GM04503 (cell line): ENCODE measurements at places on chromosomes 5 and 9.

GRCh38 chr9:130453487-130453886 lies 8.7 kb downstream of the ASS1 start:
- no peak for DNase-seq

GRCh38 chr5:142600611-142601358 lies 85.1 kb downstream of the FGF1 start:
- DNase-seq, result no peak

DNA sequence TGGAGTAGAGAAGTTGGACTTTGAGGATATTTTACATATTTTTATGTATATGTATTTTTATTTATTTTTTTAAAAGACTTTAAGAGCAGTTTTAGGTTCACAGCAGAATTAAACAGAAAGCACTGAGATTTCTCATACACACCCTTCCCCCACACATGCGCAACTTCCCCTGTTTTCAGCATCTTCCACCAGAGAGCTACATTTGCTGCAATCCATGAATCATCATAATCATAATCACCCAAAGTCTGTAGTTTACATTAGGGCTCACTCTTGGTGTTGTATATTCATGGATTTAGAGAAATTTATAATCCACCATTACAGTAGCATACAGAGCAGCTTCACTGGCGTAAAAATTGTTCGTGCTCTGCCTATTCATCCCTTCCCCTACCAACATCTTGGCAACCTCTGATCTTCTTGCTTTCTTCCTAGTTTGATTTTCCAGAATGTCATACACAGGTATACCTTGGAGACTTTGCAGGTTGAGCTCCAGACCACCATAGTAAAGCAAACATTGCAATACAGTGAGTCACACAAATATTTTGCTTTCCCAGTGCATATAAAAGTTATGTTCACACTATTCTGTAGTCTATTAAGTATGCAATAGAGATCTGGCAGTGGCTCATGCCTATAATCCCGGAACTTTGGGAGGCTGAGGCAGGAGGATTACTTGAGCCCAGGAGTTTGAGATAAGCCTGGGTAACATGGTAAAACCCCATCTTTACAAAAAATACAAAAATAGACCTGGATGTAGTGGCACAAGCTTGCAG lies 9.6 kb upstream of the CCDC171 start:
- DNase-seq, result no peak

GRCh38 chr9:79026316-79026715 lies 545.4 kb upstream of the TLE4 start:
- DNase-seq, result no peak

GRCh38 chr5:77015938-77016569 lies 14.2 kb upstream of the AGGF1 start:
- peak; percentile 14 for DNase-seq

- no peak for DNase-seq
Measured at GRCh38 chr5:176531902-176532493, 5.2 kb downstream of the RNF44 start.
